ENCODE measurements at places on chromosomes 4 and X.

- DNase-seq, result peak; percentile 71
Measured at GRCh38 chr4:3074846-3075651, 568 bp downstream of the HTT start.

GRCh38 chrX:100973411-100973810 lies 3.9 kb downstream of the ARL13A start:
- no peak for DNase-seq

DNA sequence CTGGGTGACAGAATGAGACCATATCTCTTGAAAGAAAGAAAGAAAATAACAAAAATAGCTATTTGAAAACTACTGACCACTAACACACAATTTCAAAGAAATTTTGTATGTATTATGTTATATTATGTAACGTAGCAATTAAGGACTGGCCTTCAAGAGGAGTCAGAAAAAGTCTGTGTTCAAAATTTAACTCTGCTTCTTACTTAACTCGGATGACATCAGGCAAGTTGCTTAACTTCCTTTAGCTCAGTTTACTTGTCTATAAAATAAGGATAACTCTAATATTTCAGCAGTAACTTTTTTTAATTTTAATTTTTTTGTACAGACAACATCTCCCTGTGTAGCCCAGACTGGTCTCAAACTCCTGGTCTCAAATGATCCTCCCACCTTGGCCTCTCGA lies 14.6 kb upstream of the PRSS12 start:
- no peak for DNase-seq

DNA sequence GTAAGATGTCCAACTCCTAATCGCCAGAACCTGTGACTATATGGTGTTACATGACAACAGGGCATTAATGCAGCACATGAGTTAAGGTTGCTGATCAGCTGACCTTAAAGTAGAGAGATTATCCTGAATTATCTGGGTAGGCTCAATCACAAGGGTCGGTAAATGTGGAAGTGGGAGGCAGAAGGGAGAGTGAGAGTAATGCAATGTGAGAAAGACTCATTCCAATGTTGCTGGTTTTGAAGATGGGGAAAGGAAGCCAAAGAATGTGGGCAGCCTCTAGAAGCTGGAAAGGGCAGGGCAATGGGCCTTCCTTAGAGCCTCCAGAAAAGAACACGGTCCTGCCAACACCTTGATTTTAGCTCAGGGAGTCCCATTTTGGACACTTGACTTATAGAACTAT lies 67.4 kb downstream of the STX18 start:
- DNase-seq, result no peak

- DNase-seq, result no peak
Measured at GRCh38 chrX:109890300-109890699, 112.6 kb upstream of the TMEM164 start.

DNA sequence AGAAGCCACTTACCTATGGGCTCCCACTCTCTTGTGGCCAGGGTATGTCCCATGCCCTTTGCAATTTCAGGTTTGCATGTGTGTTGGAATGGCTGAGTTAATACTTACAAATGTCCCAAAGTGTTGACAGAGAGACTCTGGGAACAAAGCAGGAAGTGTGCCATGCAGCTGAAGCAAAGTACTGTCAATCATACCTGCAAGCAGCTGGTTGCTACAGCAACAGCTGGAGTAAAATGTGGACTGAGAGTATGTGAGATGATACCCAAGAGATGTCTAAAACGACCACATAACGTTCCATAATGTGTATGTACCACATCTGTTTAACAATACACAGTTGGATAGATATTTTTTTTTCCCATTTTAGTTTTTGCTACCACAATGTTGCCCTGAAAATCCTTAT lies 82.8 kb upstream of the CAMK2D start:
- DNase-seq, result no peak

GRCh38 chr4:24912252-24913118 lies at the start of gene CCDC149:
CCDC149 (minus strand) TSS chr4:24913042; CDS start chr4:24912864, 178 bp downstream.
- DNase-seq, result peak; percentile 78

- no peak for DNase-seq
Measured at GRCh38 chr4:88185906-88186305, 27.5 kb upstream of the ABCG2 start.

- DNase-seq, result no peak
Measured at GRCh38 chr4:137866671-137867070, 334.4 kb upstream of the PCDH18 start.

GRCh38 chrX:3550160-3550751 lies 163.2 kb downstream of the PRKX start:
- no peak for DNase-seq

- DNase-seq, result peak; percentile 59
Measured at GRCh38 chr4:6546681-6547447, 28.1 kb upstream of the MAN2B2 start.

DNA sequence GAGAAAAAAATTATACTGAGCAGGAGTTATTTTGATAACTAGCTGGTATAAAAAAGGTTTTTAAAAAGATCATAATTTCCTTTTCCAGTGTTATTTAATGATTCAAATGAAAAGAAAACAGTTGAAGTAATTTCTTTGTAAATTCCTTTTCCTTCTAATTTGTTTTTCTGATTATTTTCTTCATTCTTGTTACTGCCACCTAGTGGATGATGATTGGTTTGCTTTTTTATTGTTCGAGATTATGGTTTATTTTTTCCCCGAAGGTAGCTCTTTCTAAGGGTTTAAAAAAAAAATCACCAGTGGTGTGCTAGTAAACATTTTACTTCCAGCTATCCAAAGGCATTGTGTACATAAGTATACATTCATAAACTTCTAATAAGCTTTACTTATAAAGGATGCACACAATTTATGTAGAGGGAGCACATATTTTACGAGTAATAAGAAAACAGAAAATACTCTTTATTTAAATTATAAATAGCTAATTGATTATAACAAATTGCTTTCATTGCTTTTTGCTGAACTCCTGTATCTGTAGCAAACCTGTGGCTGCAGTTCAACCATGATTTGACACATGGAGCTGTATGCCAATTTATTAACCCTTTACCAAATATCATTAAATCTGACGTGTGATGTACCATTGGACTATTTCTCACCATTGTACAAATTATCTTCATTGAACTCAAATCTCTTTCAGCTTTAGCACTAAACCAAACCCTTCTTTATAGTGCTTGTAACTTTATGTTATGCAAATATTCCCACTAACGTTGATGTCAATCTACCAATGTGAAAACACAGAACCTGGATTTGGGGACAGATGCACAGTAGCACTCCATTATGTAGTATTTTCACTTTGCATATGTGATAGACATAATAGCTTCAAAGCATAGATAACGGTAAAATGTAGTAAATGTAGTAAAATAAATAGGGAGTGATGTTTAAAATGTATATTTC lies 97.8 kb upstream of the ANK2 start:
- DNase-seq, result no peak

GRCh38 chr4:160318567-160319220 lies 1215.8 kb downstream of the RAPGEF2 start:
- DNase-seq, result no peak

- DNase-seq, result no peak
Measured at GRCh38 chr4:61507091-61507490, 307.0 kb downstream of the ADGRL3 start.

GRCh38 chr4:6360385-6360784 lies 90.7 kb downstream of the WFS1 start:
- DNase-seq, result peak; percentile 58

DNA sequence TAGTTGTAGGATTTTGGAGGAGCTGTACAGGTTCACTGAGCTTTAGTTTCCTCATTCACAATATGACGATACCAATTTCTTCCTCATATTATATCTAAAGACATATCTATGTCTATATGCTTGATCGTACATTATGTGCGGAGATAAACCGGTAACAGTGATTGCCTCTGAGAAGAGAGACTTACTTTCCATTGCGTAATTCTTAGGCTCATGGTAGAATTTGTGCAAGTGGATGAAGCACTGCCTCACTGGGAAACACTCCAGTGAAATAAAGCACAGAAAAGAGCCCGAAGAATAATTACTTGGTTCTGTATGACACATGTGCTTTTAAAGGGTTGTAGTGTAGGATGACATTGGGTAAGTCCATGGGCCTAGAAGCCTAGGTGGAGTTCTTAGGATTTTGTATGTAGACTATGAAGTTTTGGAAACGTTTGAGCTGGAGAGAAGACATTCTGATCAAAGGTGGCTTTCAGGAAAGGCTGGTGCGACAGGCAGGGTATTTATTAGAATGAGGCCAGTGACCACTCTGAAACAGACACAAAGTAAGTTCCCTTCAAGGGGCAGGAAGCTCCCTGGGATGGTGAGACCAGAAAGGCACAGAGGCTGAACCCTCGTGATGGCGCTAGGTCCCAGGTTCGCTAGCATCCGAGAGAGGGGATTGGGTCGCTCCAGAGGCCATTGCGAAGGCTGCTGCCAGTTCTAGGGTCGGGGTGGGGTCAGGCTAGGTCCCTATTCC lies 649 bp upstream of the VBP1 start:
- DNase-seq, result no peak

DNA sequence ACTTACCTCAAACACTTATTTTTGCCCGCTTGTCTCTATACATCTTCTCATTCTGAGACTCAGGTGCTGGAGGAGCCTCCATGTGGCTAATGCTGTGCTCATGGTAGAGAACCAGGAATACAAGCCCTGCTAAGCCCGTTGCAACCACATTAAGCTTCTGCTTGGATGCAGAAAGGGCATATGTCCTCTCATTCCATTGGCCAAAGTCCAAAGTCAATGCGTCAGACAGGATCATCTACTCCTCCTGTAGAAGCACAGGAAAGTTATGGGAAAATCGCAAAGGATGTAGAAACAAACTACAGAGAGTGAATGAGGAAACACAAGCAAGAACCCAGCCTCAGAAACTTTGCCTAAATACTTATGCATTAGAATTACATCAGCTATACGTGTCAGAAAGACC lies 124.5 kb upstream of the AGA start:
- no peak for DNase-seq

GRCh38 chr4:82501154-82501442 lies 60.7 kb downstream of the TMEM150C start:
- DNase-seq, result no peak

DNA sequence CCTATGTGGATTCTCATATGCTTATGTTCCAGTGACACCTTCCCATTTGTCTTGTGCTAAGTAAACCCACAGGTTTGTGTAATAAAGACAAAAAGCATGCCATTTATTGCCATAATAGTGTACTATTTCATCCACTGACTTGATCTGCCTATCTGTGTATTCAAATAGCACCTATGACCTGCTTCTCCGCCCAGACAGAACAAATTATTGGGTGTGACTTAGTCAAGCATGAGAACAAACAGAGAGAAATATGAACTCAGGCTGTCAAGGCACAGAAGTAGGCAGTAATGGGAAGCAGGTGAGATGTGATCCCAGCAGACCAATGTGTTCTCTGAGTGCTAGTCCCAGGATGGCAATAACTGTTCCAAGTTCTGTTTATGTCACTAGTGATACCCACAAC lies 25.4 kb downstream of the ELOVL6 start:
- no peak for DNase-seq

- no peak for DNase-seq
Measured at GRCh38 chrX:30610026-30610425, 32.5 kb upstream of the TASL start.

DNA sequence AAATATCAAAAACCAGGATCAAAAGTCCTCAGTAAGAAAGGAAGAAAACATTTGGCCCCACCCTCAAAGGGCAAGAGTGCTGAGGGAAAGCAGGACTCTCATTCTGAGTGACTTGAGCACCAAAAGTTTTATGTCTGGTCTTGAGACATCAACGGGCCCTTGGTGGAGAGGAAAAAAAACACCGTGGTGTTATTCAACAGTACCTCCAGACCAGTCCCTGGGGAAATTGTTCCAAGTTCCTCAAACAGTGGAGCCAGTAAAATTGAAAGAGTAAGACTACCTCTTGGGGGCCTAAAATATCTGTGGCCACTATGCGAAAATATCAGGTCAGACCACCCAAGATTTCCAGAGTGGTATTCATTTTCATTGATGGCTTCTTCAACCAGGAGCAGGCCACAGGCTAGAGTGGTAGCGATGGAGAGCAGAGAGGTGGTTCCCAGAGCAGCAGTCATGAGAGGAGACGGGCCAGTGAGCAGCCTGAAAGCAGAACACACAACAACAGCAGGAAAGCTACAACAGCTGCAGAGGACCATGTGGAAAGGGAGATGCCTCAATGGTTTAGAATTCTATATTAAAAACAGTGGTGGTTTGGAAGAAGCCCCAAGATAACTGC lies 63.7 kb upstream of the RPL34 start:
- no peak for DNase-seq

- DNase-seq, result peak; percentile 52
Measured at GRCh38 chr4:169940460-169940859, 85.7 kb downstream of the MFAP3L start.

GRCh38 chrX:73922856-73923455 lies 360.0 kb downstream of the CHIC1 start:
- no peak for DNase-seq

- no peak for DNase-seq
Measured at GRCh38 chr4:130485371-130485770, 1389.4 kb downstream of the C4orf33 start.

DNA sequence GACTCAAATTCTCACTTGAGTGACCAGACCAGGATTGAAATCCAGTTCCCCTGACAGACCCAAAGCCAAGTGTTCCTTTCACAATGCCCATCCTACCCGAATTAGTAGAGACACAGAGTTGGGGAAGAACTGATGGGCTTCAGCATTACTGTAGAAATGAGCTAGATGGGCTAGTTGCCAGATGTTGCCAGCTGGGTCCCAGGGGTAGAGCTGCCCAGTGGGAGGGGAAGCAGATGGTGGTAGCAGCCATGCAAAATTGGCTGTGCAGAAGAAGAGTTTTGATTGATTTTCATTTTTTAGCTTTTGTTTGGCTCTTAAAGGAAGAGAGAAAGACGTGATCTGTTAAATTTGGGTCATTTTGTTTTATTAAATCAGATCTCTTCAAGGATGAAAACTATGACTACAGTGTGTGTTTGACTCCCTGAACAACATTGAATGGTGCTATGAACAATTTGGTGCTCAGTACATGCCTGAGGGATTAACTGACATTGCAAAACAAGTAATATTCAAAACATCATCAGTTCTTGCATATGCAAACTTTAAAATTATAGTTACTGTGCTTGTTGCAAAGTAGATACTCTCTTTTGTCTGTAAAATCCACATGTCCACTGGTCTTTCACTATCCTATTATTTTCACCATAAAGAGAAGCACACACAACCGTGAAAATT lies 86.0 kb downstream of the PARM1 start:
- no peak for DNase-seq

DNA sequence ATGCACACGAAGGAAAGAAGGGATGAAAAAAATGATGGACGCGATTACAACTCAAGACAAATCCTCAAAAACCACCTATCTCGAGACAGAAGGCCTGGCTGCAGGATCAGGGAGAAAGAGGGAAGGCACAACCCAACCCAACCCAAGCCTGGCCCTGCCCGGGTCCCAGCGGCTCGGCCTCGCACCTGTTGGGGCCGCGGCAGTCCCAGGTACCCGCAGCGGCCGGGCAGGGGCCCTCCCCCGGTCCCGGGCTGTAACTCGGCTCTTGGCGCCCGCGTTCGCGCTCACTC lies 464 bp downstream of the RASGEF1B start:
- DNase-seq, result no peak

GRCh38 chrX:2311501-2311900 lies 189.3 kb downstream of the DHRSX start:
- DNase-seq, result peak; percentile 58

Measured in WTC11 (cell line).